ENCODE measurements at places on chromosomes 7 and 10.

DNA sequence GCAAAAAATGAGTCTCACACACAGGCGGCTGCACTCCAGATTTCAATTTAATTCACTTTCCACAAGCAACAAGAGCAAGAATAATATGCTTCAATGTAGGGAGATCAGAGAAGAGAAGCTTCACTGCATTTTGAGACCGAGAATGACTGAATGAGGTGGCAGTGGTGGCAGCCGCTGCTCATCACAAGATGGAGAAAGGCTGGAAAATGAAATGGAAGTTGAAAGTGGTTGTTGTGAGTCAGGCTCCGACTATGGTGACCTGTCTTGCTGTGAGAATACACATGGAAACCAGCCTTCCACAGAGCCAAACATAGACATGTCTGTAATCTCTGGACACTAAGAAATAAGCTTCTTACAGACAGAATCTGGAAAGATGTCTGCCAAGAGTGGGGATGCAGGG, 499.6 kb upstream of the LRRN3 start:
- no peak overlapping the region for H3K27ac ChIP-seq
- no peaks in the 10 kb centered on the region for H3K36me3 ChIP-seq
- H3K4me3 ChIP-seq, result no peak overlapping the region
- no peak for DNase-seq

DNA sequence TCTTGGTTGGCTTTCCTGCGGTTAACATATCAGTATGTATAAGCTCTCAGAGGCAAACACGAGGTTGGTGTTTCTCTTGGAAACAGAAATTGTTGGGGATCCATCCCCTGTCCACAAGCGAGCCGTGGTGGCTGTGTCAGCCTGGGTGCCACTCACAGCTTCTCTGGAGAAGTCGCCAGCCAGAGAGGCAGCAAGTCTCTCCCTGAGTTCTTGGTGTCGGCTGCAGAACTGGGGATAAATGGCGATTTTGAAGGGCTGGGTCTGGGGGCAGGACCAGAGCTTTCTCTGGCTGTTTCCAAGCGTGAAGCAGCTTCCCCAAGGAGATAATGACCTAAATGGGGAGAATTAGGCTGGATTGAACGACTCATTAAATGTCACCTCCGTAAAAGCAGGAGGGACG, 335.3 kb downstream of the GLRX3 start:
- H3K27me3 ChIP-seq, result no peaks in the 10 kb centered on the region
- H3K4me3 ChIP-seq, result no peak overlapping the region
- DNase-seq, result no peak
- H3K36me3 ChIP-seq, result no peaks in the 10 kb centered on the region

GRCh38 chr10:102935939-102936605, 18.0 kb downstream of the CNNM2 start:
- H3K4me1 ChIP-seq, result no peaks in the 10 kb centered on the region
- H3K27ac ChIP-seq, result no peak overlapping the region
- H3K36me3 ChIP-seq, result no peaks in the 10 kb centered on the region
- H3K27me3 ChIP-seq, result no peaks in the 10 kb centered on the region
- H3K4me3 ChIP-seq, result no peak overlapping the region
- DNase-seq, result no peak

- H3K27ac ChIP-seq, result peak overlapping the region; percentile 2
- no peak for DNase-seq
- no peak overlapping the region for H3K4me3 ChIP-seq
- H3K4me1 ChIP-seq, result peaks cover 14% of the 10 kb centered on the region
These were observed 163.5 kb downstream of the SH3PXD2A start for GRCh38 chr10:103691723-103692435.

DNA sequence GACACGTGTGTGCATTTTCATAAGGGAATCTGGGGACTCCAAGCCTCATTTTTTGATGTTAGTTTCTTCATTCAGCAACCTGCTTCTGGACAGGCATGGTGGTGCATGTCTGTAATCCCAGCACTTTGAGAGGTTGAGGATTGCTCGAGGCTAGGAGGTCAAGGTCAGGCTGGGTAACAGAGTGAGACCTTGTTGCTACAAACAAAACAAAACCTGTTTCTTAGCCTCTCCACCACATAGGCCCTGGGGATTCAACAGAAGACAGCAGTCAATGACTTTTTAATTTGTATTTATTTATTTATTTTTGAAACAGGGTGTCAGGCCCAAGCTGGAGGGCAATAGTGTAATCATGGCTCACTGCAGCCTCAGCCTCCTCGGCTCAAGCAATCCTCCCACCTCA, 6.9 kb upstream of the CYTH3 start:
- H3K27me3 ChIP-seq, result no peaks in the 10 kb centered on the region
- no peak overlapping the region for H3K4me3 ChIP-seq
- DNase-seq, result no peak
- H3K27ac ChIP-seq, result peak overlapping the region; percentile 99
- H3K4me1 ChIP-seq, result peaks cover 30% of the 10 kb centered on the region
- no peaks in the 10 kb centered on the region for H3K36me3 ChIP-seq

- no peaks in the 10 kb centered on the region for H3K27me3 ChIP-seq
- no peak for DNase-seq
- H3K27ac ChIP-seq, result peak overlapping the region; percentile 44
- H3K4me3 ChIP-seq, result no peak overlapping the region
These were observed 125.7 kb upstream of the CXCL12 start for GRCh38 chr10:44510379-44511115.

- DNase-seq, result no peak
- no peak overlapping the region for H3K4me3 ChIP-seq
These were observed 110.1 kb downstream of the CCNY start for GRCh38 chr10:35446439-35446838.

DNA sequence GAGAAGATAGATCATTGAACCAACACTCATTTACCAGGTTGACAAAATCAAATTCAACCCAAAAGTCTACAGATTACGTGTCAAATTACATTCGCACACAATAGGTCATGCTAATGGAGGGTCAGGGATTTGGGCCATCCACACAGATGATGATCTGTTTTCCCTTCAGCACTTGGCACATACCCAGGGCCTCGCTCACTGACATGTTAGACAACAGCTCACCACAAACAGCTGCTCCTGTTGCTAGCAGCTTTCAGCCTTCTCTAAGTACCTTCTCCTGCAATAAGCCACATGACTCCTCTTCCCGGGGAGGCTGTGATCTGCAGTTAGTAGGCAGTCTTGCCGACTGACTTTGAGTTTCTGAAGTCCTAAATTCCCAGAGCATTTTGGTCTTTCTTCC, 18.4 kb downstream of the NKX2-3 start:
- H3K4me1 ChIP-seq, result no peaks in the 10 kb centered on the region
- H3K27ac ChIP-seq, result no peak overlapping the region
- H3K27me3 ChIP-seq, result peaks cover 8% of the 10 kb centered on the region
- no peaks in the 10 kb centered on the region for H3K36me3 ChIP-seq

- no peaks in the 10 kb centered on the region for H3K27me3 ChIP-seq
- H3K4me3 ChIP-seq, result no peak overlapping the region
- no peak overlapping the region for H3K27ac ChIP-seq
- H3K4me1 ChIP-seq, result peaks cover 13% of the 10 kb centered on the region
These were observed 42.9 kb downstream of the CD36 start for GRCh38 chr7:80681272-80681885.

- no peak overlapping the region for H3K27ac ChIP-seq
- peaks cover 14% of the 10 kb centered on the region for H3K4me1 ChIP-seq
- H3K36me3 ChIP-seq, result no peaks in the 10 kb centered on the region
- no peak for DNase-seq
- no peak overlapping the region for H3K4me3 ChIP-seq
- no peaks in the 10 kb centered on the region for H3K27me3 ChIP-seq
These were observed 70.2 kb upstream of the CCDC71L start for GRCh38 chr7:106731187-106731586.

DNA sequence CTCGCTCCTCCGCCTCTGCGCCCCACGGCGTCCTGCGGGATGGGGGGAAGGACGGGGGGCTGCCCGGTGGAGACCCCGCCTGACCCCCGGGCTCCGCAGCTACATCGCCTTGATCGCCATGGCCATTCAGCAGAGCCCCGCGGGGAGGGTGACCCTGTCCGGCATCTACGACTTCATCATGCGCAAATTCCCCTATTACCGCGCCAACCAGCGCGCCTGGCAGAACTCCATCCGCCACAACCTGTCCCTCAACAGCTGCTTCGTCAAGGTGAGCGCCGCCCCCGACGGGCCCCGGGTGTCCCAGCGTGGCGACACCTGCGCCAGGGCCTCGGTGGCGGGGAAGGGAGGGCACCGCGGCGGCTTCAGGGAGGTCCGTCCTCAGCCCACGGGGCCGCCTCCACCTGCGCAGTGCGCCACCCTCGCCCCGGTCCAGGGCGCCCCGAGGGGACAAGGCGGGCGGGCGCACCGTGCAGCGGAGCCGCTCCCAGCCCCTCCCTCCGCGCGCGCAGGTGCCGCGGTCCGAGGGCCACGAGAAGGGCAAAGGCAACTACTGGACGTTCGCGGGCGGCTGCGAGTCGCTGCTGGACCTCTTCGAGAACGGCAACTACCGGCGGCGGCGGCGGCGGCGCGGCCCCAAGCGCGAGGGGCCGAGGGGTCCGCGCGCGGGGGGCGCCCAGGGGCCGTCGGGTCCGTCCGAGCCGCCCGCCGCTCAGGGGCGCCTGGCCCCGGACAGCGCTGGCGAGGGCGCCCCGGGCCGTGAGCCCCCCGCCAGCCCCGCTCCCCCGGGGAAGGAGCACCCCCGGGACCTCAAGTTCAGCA, 793 bp downstream of the FOXL3 start:
- no peak overlapping the region for H3K4me3 ChIP-seq
- peaks cover 83% of the 10 kb centered on the region for H3K27me3 ChIP-seq
- H3K27ac ChIP-seq, result no peak overlapping the region
- no peak for DNase-seq
- H3K4me1 ChIP-seq, result no peaks in the 10 kb centered on the region
- H3K36me3 ChIP-seq, result no peaks in the 10 kb centered on the region

DNA sequence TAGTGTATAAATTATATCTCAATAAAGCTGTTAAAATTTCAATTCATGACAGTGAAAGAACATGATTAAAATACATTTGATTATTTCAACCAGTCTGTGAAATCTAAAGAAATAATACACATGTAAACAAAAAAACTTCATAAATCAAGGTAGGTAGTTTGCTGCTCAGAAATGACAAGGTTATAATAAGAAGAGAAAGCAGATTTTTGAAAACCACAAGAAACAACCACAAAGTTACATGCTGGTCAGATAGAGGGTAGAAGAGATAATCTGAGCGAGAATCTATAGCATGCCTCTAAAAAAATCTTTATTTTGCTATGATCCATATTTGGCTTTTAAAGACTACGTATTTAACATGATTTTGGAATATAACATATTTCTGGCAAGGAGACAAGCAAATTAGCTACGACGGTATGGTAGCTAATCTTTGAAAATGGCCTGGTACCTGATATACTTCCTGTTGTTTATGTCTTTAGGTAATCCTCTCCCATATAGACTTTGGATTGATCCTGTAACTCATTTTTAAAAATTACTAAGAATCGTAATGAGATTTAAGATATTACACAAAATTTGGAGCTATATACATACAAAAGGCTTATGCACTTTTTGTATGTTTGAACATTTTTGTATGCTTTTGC, 23.5 kb upstream of the VCL start:
- no peak overlapping the region for H3K27ac ChIP-seq
- no peaks in the 10 kb centered on the region for H3K36me3 ChIP-seq
- no peak for DNase-seq

DNA sequence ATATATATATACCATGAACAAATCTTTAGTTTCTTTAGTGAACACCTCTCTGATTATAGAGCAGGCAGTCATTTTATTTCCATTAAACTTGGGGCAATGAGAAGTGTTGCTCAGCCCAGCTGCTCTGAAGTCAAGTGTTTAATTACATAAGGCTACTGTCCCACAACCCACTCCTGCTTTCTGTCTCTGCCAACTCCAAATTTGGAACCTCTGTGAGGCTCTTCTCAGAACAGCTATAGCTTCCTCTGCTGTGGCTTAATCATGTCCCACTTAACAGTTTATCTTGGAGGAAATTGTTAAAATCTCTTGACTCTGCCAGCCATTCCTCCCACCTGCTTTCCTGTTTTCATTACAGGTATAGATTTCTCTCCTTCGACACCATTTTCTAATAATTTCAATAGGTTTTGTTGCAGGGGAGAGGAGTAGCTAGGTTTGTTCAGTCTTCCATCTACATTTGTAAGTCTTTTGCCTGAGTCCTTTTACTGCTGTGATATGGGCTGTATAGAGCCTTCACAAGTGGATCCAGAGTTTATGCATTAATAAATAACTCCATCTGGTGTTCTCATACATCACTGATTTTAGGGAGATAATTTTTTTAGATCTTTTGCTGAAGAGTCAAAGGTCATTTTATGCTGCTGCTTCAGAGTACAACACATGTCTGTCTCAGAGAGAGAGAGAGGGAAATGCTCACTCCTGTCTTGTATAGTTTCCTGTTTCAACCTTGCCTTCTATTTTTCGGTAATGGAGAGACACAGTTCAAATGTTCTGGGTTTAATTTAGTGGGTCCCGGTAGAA, 170.4 kb downstream of the WNT2 start:
- H3K4me3 ChIP-seq, result no peak overlapping the region
- H3K4me1 ChIP-seq, result peaks cover 2% of the 10 kb centered on the region
- no peak overlapping the region for H3K27ac ChIP-seq
- H3K36me3 ChIP-seq, result no peaks in the 10 kb centered on the region
- no peaks in the 10 kb centered on the region for H3K27me3 ChIP-seq

- peak; percentile 47 for DNase-seq
- H3K4me1 ChIP-seq, result peaks cover 5% of the 10 kb centered on the region
- H3K4me3 ChIP-seq, result no peak overlapping the region
- H3K27ac ChIP-seq, result peak overlapping the region; percentile 85
- no peaks in the 10 kb centered on the region for H3K36me3 ChIP-seq
- H3K27me3 ChIP-seq, result no peaks in the 10 kb centered on the region
These were observed 546 bp upstream of the HOXA3 start for GRCh38 chr7:27152816-27153442.

DNA sequence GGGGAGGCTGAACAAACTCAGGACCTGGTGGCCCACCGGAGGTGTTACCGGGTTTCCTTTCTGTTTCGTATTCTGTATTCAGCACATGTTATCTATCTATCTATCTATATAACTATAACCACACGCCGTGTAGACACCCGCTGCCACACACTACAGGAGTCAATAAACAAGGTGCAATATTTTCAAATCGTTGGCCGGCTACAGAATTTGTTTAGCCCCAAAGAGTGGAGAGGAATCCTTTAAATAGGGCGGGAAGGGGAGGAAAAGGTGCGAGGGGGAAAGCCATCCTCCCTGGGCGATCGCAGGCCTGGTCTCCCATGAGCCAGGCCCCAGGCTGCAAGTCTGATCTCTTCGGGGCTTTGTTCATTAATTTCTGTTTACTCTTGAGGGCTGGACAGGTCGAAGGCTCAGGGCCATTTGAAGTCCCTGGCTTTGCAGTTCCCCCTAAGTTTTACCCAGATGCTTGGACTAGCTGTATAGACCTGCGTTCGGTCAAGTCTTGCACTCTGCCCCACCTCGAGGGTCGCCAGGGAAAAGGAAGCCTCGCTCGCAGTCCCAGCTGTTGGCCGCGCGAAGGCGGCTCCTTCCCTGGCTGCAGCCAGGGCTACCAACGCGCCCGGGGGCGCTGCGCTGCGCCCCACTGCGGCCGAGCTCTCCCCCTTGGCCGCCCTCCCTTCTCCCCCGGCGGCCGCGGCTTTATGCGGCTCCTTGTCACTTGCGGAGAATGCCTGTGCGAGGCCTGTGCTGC, 3.8 kb downstream of the NKX2-3 start:
- no peaks in the 10 kb centered on the region for H3K4me1 ChIP-seq
- H3K36me3 ChIP-seq, result no peaks in the 10 kb centered on the region
- no peak overlapping the region for H3K4me3 ChIP-seq

- H3K27me3 ChIP-seq, result no peaks in the 10 kb centered on the region
- no peak for DNase-seq
- H3K27ac ChIP-seq, result no peak overlapping the region
These were observed 53.5 kb downstream of the DNAJC12 start for GRCh38 chr10:67784474-67784873.
